Effector memory CD8-positive, alpha-beta T cell (primary cell): ENCODE measurements at places on chromosomes 2 and 18.

DNA sequence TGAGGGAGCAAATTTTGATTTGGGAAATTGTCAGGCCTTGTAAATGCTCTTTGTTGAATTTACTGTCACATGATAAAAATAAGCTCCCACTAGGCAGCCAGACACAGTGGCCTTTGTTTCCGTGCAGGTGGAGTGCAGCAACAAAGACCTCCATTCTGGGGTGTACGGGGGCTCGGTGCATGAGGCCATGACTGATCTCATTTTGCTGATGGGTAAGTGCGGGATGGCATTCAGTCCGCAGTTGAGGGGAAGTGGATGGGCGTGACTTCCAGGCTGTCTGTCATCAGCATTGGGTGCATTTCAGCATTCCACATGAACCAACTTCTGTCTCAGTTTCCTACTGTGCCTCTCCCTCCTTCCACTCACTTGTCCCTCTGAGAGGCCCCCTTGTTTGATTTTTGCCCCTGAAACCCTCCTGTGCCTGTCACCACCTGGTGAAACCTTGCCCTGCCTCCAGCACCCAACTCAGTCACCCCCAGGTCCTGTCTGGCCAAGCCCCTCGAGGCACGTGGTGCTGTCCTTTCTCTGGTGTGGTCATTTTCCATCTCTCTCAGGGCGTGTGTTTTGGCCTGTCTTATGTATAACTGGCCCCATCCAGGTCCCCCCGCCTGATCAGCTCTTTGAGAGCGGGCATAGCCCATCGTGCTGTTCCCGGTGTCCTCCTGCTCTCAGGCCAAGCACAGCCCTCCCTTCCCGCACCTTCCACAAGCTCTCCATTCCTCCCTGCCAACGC lies 16.3 kb downstream of the CNDP2 start:
- DNase-seq, result no peak

- no peak for DNase-seq
Observed at GRCh38 chr2:45218931-45219339, 209.7 kb upstream of the SIX2 start.

DNA sequence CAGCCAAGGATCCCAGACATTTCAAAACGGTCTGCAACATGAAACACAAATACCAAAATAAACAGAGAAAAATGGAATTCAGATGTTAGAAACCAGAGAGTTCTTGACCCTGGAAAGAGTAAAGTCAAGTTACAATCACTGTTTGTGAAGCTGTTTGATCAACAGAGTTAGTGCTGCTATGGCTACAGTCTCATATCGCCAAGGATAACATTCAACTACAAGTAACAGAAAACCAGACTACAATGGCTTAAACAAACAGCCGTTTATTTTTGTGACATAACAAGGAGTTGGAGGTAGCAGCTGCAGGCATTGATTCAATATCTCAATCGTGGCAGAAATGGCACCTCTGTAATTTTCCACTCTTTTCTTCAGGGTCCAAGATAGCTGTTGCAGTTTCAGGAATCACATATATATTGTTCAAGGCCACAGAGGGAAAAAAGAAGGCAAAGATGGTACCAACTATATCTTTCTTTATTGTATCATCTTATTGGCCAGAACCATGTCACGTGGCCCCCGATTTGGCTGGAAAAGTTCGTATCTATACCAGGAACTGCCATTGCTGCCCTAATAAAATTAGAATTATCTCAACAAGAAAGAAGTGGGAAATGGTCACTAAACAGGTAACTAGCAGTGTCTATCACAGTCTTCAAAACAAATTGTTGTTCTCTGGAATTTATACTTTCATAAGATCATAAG lies 17.7 kb upstream of the HNRNPLL start:
- no peak for DNase-seq

GRCh38 chr2:74186038-74186437 lies 7.4 kb upstream of the MOB1A start:
- DNase-seq, result peak; percentile 10

GRCh38 chr2:11701206-11701605 lies 31.2 kb upstream of the NTSR2 start:
- no peak for DNase-seq

GRCh38 chr2:127612111-127612822 lies 33.7 kb upstream of the GPR17 start:
- DNase-seq, result no peak

GRCh38 chr2:217933617-217933993 lies 69.2 kb downstream of the TNS1 start:
- DNase-seq, result no peak

GRCh38 chr18:45291621-45292615 lies 323.4 kb upstream of the SLC14A2 start:
- DNase-seq, result no peak

DNA sequence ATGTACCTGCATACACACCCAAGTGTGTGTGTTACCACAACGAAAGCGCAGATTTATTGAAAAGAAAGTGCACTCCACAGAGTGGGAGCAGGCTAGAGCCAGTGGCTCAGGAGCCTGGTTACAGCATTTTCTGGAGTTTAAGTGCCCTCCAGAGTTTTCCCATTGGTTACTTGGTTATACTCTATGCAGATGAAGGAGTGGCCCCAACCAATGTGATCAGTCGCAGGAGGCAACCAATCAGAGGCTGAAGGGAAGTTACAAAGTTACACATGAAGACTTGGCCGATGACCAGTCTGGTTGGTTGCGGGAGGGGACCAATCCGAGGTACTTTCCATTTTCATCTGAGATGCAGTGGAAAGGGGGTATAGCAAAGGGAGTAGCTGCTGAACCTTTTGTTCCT lies 13.5 kb upstream of the PRLH start:
- DNase-seq, result no peak

DNA sequence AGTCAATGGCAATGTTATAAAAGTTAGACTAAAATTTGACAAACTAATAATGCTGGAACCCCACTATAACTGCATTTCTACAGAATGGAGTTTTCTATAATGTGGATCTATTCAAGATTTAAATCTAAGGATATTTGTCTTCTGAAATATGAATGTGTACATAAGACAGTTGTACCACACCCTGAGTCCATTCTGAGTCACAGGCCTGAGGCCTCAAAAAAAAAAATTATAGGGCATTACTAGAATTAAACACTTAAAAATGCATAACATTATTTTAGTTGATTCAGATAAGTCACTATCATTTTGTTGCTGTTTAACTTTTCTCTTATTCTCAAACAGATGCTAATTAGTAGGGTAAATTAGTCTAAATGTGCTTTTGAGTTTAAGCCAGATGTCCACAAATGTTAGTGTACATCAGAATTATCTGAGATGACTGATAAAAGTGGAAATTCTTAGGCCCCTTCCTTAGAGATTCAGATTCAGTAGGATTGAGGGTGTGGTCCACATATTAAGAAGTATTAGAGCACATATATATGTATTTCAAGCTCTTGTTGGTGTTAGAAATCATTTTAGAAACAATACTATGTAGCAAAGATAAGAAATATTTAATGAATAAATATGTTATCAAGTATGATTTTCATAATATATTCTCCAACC lies 42.4 kb upstream of the COL5A2 start:
- no peak for DNase-seq

DNA sequence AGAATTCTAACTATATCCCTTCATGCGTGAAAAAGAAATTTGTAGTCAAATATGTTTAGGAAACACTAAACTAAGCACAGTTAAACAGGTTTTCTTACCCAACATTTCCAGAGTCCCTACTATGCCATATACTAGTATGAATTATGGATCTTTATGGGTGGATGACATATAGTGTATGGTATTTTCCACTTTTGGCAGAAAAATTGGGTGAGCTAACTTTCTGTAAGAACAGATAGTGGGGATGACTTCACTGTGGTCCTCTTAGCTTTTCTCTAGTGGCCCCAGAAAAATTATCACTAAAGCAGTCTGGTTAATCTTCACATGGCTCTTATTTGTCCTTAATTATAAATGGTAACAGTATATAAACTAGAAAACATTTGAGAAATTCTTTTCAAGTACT lies 240.0 kb upstream of the GULP1 start:
- DNase-seq, result no peak

DNA sequence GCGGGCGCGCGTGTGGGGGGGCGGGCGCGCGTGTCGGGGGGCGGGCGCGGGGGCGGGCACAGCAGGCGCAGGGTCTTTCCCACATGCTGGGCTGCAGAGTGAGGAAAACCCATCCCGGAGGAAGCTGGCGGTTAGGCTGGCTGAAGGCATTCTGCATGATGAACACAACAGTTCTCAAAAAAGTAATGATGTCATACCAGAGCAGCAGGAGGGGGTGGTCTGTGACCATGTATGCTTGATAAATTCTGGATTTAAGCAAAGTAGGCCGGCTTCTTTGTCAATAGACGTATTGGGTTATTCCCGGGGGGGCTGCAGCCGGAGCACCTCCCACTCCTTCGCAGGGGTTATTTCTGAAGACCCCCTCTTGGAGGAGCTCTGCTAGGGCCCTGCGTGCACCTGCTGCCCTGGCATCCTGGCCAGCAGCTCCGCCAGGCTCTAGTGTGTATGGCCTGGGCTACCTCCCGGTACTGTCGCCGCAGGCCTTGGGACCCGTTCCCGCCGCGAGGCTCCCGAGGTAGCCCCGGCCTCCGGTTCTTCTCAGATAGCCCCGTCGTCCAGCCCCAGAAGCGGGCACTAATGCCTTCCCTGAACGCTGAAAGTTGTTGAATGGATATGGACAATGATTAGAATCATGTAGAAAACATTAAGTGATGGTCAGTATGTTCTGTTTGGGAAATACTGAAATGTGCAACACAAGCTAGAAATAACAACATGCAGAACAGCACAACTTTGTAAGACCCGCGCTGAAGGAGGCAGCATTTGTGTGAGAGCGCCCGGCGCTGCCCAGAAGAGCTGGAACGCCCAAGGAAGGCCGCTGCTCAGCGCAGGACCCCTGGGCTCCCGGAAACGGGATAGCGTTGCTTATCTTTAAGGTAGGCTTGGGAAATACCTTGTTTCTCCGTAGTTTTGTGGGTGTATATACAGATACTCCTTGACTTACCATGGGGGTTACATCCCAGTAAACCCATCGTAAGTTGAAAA lies 101.4 kb upstream of the RAB6C start:
- no peak for DNase-seq

GRCh38 chr2:131154071-131154531 lies 49.0 kb downstream of the PLEKHB2 start:
- peak; percentile 53 for DNase-seq

- DNase-seq, result no peak
Observed at GRCh38 chr2:225274751-225275150, 124.8 kb upstream of the NYAP2 start.
